ENCODE measurements at places on chromosomes 5 and 9. TPM values are rescaled to one million over a fixed set of nuclear protein-coding genes. Genes with fewer than 3 reads are reported as not detected.
A peak's percentile ranks its signal among the peaks of the same experiment; 100 is the strongest.

GBGT1 gene
- 1.3 TPM for total RNA-seq

INSL6 gene
- not detected for total RNA-seq

DNA sequence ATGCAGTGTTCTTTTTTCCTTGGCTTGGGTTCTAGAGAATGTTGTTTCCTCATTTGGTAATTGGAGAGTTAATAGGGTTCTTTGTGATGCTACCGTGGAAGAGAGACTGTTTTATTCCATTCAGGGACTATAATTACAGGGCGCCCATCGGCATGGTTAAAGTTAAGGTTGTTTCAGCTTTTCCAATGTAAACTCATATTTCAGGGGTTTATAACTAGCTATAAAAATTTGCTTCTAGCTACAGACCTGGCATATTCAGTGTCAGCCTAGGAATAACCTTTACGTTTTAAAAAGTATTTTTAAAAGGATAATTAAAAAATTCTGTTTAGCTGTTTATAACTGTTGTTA lies 99.1 kb downstream of the AOPEP start:
- DNase-seq = no peak

- DNase-seq = peak; percentile 20
Observed at GRCh38 chr5:132807163-132807838, 5.8 kb upstream of the SOWAHA start.

GCNT4 gene
- total RNA-seq = not detected

Measured in GM12878 (cell line).